Retina (tissue), 1 donor: ENCODE measurements at places on chromosomes 6 and 20.

DNA sequence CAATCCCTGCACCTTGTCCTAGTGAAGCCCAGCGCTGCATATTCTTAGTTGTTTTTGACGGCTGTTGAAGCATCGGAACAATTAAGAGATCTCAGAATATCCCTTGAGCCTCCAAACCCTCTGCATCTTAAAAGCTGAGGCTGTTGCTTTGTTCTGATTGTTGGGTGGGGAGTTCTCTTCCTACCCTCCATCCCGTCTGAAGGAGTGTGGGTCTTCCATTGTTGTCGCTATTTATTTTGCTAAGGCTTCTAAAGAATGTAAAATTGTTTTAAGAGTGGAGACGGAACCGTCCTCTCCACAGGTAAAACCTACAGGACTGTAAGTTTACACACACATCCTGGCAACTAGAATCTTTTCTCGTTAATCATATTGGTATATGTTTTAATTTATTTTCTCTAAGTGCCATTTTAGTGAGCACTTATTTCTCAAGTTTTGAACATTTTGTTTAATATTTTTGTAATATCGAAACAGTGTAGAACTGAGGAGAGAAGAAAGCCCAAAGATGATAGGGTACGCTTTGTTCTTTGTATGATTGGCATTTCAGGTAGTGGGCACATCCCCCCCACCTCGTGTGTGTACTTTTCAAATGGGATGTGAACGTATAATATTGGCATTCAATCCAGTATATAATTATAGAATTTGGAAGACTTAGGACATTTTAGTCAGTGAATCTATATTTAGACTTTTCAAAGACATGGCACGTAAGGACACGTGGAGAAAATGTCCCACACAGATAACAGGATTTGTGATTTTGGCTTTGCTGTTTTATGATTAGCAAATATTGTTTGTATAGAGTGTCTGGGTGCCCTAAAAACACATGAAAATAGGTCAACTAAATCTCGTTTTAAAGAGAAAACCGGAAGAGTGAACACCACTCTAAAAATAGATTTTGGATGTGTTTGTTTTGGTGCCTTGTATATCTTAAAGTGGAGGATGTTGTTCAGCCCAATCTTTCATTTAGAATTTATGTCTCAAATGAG is 1.3 kb downstream of the RNF146 start:
- DNase-seq: peak; percentile 21

- DNase-seq: no peak
Measured at GRCh38 chr20:41509316-41510200, 108.6 kb downstream of the CHD6 start.

DNA sequence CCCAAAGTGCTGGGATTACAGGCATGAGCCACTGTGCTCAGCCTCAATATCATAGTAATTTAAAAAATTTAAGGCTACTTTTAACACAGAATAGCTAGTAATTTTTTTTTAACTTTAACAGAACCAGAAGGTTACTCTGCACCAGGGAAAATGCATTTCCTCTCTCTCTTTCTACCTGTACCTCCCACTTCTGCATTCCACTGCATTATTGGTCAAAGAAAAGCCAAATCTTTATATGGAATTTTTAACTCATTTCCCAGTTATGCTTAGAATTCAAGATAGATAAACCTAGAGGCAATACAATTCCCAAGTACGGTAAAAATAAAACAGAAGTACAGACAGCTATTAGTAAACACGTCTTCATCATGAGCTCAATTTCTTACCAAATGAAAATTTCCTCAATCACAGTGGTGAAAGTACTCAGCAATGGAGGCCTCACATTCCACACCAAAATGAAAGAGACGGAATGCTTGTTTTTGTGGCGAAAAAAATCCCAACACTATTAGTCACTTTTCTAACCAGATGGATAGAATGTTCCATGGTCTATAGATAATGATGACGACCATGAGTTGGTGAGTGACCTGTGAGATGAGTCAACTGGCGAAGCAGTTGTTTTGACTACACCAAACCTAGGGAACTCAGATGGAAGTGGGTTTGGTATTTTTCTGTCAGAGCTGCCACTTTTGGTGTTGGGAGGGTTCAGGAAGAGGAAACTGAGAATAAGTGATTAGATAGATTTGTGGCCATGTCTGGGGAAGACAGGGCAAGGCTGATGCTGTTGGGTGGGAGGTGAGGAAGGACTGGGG is 104.7 kb upstream of the SGK1 start:
- no peak for DNase-seq

GRCh38 chr6:45369870-45370269 is 7.9 kb downstream of the SUPT3H start:
- DNase-seq: peak; percentile 8

- DNase-seq: no peak
Measured at GRCh38 chr6:11143394-11144371, 32.2 kb upstream of the ERVFRD-1 start.

- peak; percentile 16 for DNase-seq
Measured at GRCh38 chr20:62702895-62703852, 5.5 kb upstream of the NTSR1 start.

DNA sequence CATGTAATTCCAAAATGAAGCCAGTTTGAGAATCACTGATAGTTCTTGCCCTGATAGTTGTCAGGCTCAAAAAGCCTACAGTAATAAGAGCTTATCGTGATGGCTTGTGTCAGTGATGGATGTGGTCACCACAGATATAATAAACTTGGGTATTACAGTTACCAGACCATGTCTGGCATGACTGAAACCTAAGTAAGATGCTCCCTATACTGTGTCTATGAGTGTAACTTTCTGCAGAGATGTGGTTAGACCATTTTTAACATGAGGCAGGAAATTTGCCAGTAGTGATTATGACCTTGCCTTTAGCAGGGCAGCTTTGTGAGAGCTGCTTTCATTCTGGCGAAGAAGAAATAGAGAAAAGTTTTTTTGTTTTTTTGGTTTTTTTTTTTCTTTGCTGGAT is 90.2 kb downstream of the ANKS1A start:
- no peak for DNase-seq

DNA sequence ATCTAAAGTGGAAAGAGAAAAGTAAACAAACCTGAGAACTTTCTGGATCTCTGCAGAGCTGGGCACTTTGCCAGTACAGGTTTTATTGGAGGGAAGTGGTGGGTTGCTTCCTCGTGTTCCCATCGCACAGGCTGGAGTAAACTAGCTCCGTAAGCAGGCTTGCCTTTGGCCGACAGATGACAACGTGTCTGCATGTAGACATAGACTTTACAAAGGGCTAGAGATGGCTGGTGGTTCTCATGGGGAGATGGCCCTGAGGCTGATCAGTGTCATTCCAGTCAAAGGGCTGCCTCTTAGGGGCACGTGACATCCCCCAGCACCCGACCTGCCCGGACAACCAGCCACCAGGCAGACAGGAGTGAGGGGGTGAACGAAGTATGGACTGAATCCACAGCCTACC is 98.8 kb downstream of the YTHDF1 start:
- DNase-seq: no peak

GRCh38 chr6:13420269-13420668 is 67.1 kb downstream of the GFOD1 start:
- DNase-seq: no peak

DNA sequence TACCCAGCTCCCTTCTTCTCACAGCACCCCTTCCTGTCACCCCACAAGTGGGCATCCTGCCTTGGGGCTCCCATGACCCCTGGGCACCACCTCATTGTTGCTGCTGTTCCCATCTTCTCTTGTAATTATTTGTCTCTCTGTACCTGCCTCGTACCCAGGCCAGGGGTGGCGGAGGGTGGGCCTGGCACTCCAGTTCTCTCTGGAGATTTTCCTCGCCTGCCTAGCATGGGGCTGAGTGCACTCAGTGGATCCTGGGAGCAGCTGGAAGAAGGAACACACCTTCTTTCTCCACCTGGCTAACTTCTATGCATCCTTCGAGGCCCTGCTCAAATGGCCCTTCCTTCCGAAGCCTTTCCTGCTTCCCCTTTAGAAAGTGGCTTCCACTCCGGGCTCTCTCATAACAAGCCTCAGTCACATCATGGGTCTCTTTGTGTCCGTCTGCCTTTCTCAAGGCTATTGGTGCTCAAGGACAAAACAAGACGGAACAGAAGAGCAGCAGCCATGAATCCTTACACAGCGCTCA is 79.2 kb downstream of the SRC start:
- DNase-seq: no peak

GRCh38 chr6:69784595-69785377 is 12.0 kb downstream of the LMBRD1 start:
- DNase-seq: no peak

DNA sequence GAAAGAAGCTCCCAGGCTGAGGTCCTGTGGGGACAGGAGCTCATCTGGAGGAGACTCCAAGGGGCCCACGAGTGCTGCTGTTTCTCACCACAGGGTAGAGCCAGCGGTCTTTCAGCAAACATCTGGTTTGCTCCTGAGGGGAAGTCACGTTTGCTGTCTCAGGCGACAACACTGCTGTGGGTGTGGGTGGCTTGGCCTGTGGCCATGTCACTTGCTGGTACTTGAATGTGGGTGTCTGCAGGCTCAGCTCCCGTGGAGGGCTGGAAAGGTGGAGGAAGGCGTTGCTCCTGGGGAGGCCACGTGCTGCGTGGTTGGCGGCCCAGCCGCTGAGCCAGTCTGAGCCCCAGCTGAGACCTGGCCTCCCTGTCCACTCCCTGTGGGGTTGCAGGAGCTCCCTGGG is 52.8 kb upstream of the MPC1 start:
- DNase-seq: peak; percentile 33

- no peak for DNase-seq
Measured at GRCh38 chr20:2171266-2171790, 69.7 kb downstream of the STK35 start.
